Fibroblast of the aortic adventitia (primary cell): ENCODE measurements at places on chromosomes 2 and 18. TPM values are rescaled to one million over a fixed set of nuclear protein-coding genes. Genes with fewer than 3 reads are reported as not detected.

SOX11 gene
- 0.54 TPM in 1 of 2 replicates, not detected in the other for total RNA-seq

DSG1 gene
- not detected in 2 replicates for total RNA-seq

CFAP210 gene
- total RNA-seq, result 0.09 TPM in 1 of 2 replicates, not detected in the other

UGT1A8 gene
- 0.09 TPM in 1 of 2 replicates, not detected in the other for total RNA-seq

VAMP5 gene
- 33.8 and 56.2 TPM in 2 replicates for total RNA-seq

XPO1 gene
- total RNA-seq, result 201 and 220 TPM in 2 replicates

IL36B gene
- total RNA-seq, result not detected in 2 replicates

SLC4A3 gene
- total RNA-seq, result 2.5 and 14.7 TPM in 2 replicates

NDUFAF7 gene
- total RNA-seq, result 11.1 and 37.9 TPM in 2 replicates

SKA1 gene
- 3.0 and 29.5 TPM in 2 replicates for total RNA-seq

TWIST2 gene
- total RNA-seq, result 15.8 and 64.1 TPM in 2 replicates

ANKMY1 gene
- 10.7 and 11.0 TPM in 2 replicates for total RNA-seq

SNORC gene
- 0.33 and 0.72 TPM in 2 replicates for total RNA-seq

CTIF gene
- total RNA-seq, result 29.0 and 30.7 TPM in 2 replicates

C2orf66 gene
- total RNA-seq, result 0.27 TPM in 1 of 2 replicates, not detected in the other

ANKRD23 gene
- total RNA-seq, result 2.3 and 6.0 TPM in 2 replicates

CYS1 gene
- total RNA-seq, result 3.2 and 7.0 TPM in 2 replicates

TCF4 gene
- 105 TPM in 2 replicates for total RNA-seq

CDH2 gene
- 38.3 and 64.1 TPM in 2 replicates for total RNA-seq

NFE2L2 gene
- 121 and 127 TPM in 2 replicates for total RNA-seq

SLC9A4 gene
- total RNA-seq, result not detected in 2 replicates

TGFA gene
- not detected in 2 replicates for total RNA-seq

CBLN2 gene
- total RNA-seq, result 0.27 and 0.33 TPM in 2 replicates

C2orf15 gene
- not detected in 2 replicates for total RNA-seq

TSGA10 gene
- 3.8 and 11.8 TPM in 2 replicates for total RNA-seq

SCYGR4 gene
- not detected in 2 replicates for total RNA-seq
